ENCODE measurements at places on chromosomes 5 and 9. TPM values are rescaled to one million over a fixed set of nuclear protein-coding genes. Genes with fewer than 3 reads are reported as not detected.
A peak's percentile ranks its signal among the peaks of the same experiment; 100 is the strongest.

GRCh38 chr5:139655727-139656271, 7.7 kb downstream of the CXXC5 start:
- no peak for DNase-seq

DNA sequence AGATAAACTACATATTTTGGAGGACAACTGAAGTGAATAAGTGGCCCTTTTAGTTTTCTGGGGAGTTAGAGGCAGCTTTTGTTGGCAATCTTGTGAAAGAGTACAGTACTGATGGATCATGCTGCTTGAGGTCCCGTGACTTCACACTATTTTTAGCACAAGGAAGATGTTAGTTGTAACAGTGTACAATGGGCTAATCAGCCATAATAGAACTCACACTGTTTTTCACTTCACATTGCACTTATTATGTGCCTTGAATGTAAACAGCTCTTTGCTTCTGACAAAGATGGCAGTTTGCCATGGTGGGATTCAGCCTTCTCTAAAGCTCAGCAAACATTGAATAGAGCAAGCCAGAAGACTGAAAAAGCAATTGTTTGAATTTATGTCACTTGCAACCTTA, 176.7 kb upstream of the ZNF608 start:
- peak; percentile 94 for DNase-seq

- DNase-seq = no peak
Measured at GRCh38 chr5:88248094-88248493, 20.6 kb downstream of the TMEM161B start.

GRCh38 chr9:117521293-117521692, 106.4 kb upstream of the ASTN2 start:
- DNase-seq = no peak

DNA sequence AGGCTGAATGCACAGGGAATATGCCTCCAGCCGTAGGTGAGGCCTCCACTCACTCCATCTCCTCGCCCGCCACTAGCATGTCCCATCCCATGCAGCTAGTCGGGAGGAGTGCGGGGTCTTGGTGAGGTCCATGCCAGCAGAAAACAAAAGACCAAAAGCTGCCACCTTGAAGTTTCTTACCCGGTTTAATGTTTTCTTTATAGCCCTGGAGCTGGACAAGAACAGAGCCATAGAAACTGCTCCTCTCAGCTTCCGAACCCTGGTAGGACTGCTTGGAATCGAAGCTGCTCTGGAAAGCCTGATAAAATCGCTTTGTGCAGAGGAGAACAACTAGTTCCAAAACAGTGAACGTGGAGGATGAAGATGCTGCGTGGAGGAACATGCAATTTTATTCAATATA, 57.1 kb downstream of the IPPK start:
- DNase-seq = no peak

- no peak for DNase-seq
Measured at GRCh38 chr9:107299437-107299836, 16.4 kb downstream of the RAD23B start.

DNA sequence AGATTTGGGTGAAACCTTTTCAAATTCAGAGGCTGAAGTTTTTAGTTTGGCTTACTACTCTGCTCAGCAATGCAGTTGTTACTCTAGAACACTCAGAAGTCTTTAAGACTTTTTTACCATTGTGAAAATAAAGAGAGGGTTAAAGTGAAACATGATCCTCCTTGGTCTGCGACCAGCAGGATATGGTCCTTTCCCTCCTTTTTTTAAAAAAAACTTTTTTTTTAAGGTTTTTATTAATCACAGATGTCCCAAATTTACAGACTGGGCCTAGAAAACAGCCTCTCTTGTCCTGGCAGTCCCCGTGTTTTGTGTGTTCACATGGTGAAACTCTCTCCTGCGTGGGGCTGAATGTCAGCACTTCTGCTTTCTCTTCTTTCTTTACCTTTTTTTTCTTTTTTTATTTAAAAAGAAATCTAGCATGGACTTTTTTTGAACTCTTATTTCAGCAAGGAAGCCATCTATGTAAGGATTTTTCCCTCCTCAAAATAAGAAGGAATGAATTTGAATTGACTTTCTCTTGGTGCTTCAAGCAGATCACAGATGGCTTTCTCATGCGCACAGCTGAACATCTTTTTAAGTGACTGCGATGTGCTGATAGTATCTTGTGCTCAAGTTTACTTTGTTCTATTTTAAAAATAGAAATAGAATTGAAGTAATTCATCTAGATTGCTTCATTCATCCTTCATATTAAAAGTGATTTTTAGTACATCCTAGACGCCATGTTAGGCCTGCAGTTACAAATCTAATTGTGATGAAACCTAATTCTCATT, 128.7 kb upstream of the OTULINL start:
- no peak for DNase-seq

GRCh38 chr5:92838253-92838652, 742.8 kb downstream of the NR2F1-AS1 start:
- peak; percentile 57 for DNase-seq

GRCh38 chr9:17799369-17799768, 220.5 kb downstream of the SH3GL2 start:
- DNase-seq = peak; percentile 64

DNA sequence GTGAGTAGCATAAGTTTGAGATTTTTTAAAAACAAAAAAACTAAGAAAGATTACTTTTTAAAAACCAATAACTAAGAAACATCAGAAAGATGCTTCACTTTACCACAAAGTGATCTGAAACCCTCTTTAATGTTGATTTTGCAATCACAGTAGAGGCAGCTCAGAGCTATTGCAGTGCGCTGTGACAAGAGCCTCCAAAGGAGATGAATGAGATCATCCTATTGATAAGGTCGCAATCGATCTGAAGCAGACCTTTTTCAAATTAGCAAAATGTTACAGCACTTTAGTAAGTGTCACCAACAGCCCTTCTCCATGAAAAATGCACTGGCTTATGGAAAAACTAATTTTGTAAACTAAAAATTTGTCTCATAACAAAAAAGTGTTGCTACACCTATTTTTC, 284.6 kb upstream of the EFNA5 start:
- DNase-seq = no peak

GRCh38 chr5:91058575-91058974, 324.5 kb downstream of the ARRDC3 start:
- DNase-seq = no peak

GRCh38 chr9:84315278-84315877, 25.2 kb downstream of the SLC28A3 start:
- DNase-seq = peak; percentile 70

DNA sequence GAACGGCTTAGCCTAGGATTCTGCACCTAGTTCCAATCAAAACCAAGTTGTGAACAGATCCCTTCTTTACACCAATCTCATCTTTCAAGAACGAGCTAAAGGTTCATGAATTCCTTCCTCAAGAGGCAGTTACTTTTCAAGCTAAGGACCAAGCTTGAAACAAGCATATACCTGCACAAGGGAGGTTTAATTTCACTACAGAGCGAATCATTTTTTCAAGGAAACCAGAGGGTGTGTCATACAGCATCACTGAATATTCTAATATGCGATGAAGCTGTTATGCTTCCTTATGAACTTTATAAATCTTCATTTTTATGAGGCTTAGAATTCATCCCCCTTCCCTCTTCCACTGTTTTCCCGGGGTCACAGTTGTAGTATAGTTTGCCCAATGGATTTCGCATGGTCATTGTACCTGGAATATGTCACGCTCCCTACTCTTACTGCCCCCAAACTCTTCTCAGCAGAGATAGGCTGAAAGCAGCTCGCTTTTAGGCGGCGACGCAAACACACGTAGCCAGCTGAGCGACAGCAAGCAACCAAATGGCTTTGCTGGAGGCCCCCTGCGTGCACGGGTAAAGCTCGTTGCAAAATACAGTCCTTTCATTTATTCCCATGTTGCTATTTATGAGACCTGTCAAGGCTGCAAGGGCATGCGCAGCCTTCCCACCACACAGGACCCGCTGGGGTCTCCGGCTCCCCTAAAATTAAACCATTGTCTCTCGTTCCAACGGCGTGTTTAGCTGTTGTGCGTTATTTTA, 832 bp downstream of the LMBRD2 start:
- DNase-seq = peak; percentile 76

DNA sequence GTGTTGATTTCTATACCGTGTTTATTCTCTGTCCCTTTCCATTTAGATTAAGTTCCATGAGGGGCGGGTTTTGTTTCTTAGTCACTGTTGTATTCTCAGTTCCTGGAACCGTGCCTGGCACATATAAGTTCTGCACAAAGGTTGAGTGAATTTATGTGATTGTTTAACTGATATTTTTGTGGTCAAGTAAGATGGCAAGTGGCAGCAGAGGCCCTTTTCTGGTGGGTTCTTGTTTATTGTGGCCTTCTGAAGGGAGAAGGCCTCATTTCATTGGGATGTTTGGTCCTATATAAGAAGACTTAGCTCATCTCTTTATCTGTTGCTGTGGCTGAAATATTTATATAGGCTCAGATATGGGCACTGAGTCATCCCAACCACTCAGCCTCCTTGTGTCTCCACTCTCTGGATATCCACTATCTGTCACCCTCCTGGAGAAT, 262.5 kb downstream of the PSAT1 start:
- no peak for DNase-seq

DNA sequence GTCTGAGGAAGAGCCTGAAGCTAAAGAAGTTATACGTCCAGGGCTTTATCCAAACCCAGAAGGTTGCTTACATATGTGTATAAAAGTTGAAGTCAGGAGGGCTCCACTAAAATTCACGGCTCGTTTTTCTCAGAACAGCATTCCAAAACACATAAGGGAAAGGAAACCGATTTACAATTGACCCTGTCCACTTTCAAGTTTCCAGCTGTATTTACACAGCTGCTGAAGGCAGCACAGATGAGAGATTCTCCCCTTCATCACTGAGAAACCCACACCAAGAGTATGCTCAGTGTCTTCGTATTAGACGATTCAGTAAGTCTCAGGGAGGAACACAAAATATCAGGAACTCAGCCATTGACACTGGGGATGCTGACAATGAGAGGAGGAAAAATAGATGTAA, 5.9 kb upstream of the NREP start:
- no peak for DNase-seq

DNA sequence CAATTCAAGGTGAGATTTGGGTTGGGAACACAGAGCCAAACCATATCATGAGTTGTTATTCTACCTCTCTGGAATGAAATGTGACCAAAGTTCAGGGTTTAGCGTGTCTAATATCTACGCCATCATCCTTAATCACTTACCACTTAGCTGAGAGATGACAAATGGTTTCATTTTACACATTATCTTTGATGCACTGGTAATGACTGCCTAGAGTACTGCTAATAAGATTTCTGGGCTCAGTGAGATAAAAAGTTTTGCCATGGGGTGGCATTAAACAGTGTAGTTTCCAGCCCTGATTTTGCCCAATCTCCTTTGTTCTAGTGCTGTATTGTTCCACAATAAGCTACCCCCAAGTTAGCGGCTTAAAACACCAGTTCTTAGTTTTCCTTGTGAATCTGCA, 367.2 kb downstream of the MLLT3 start:
- no peak for DNase-seq

DNA sequence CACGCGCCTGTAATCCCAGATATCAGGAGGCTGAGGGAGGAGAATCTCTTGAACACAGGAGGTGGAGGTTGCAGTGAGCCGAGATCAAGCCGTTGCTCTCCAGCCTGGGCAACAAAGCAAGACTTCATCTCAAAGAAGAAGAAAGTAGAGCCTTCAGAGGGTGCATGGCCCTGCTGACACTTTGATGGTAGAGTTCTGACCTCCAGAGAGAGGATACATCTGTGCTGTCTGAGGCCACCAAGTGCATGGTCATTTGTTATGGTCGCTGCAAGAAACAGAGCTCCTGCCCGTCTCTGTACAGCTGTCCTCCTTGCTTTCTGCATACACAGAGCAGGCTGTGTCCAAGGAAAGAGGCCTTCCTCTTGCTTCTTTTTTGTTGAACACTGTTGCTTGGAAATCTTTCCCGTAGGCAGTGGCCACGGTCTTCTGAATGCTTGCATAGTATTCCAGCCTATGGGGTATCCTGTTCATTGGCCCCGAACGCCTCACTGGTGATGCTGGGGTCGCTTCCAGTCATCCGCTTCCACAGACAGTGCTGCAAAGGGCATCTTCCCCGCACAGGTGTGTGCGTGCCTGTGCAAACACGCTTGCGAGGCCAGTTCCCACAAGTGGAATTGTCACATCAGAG, 36.8 kb upstream of the UNC5A start:
- DNase-seq = no peak

DNA sequence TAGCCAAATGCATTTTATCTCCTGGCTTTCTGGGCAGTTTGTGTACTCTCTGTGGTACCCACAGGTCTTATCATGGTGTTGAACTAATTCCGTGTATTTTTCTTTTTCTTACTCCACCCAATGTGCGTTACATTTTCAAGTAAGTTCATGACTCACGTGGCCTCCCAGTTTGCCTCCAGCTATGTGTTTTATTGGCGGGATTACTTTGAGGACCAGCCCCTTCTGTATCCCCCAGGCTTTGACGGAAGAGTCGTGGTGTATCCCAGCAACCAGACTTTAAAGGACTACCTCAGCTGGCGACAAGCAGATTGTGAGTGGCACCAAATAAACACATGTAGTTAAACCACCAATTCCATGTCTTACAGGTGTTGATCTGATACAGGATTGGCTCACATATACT, 3.2 kb downstream of the THG1L start:
- DNase-seq = no peak

GRCh38 chr9:97109194-97109811, 70.4 kb upstream of the CTSV start:
- DNase-seq = peak; percentile 74

DNA sequence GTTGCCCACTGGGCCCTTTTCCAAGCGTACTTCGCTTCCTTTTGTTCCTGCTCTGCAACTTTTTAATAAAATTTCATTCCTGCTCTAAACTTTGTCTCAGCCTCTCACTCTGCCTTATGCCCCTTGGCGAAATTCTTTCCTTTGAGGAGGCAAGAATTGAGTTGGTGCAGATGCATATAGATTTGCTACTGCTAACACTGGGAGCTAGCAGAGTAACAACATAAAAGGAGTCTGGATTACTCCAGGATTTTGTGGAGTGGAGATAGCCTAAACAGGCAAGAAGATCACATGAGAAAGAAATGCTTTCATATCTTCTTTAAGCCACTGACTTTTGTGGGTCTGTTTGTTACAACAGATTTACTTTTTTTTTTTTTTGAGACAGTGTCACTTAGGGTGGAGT, 12.9 kb upstream of the RFESD start:
- DNase-seq = no peak

GRCh38 chr5:75510836-75511434, 494 bp downstream of the CERT1 start:
- DNase-seq = peak; percentile 23

GRCh38 chr5:151233616-151234085, 9.8 kb upstream of the CCDC69 start:
- no peak for DNase-seq

- no peak for DNase-seq
Measured at GRCh38 chr9:133476036-133476931, 2.6 kb downstream of the SLC2A6 start.

- no peak for DNase-seq
Measured at GRCh38 chr9:17251100-17251499, 116.3 kb downstream of the CNTLN start.

- no peak for DNase-seq
Measured at GRCh38 chr9:78439866-78440830, 143.2 kb downstream of the PSAT1 start.

IFNB1 gene
- not detected for total RNA-seq

IL4 gene
- total RNA-seq = not detected

NRARP gene
- 0.50 TPM for total RNA-seq

IL7R gene
- 0.16 TPM for total RNA-seq

C9orf50 gene
- not detected for total RNA-seq

DOCK2 gene
- not detected for total RNA-seq

SPATA9 gene
- not detected for total RNA-seq

NTRK2 gene
- total RNA-seq = 1.0 TPM

FAM120AOS gene
- total RNA-seq = 38.0 TPM

NPR3 gene
- total RNA-seq = not detected

PCDHGB3 gene
- total RNA-seq = 0.53 TPM

RLN1 gene
- not detected for total RNA-seq

EPB41L4B gene
- total RNA-seq = 0.85 TPM

DUSP1 gene
- 11.3 TPM for total RNA-seq

Data from SK-MEL-5 (cell line).